ENCODE measurements at places on chromosomes 11 and 22. TPM values are rescaled to one million over a fixed set of nuclear protein-coding genes. Genes with fewer than 3 reads are reported as not detected.

Gene MPEG1
- total RNA-seq, result not detected

Gene OR2AG2
- 0.43 TPM for total RNA-seq

Gene CTSD
- total RNA-seq, result 56.7 TPM

Gene DCPS
- 15.2 TPM for total RNA-seq

Gene TMEM151A
- total RNA-seq, result not detected

Gene KCTD17
- 29.1 TPM for total RNA-seq

Gene PANX3
- not detected for total RNA-seq

All from thoracic aorta endothelial cell (primary cell).